Activated CD4-positive, alpha-beta memory T cell treated with anti-CD3 and anti-CD28 coated beads for 36 hours (primary cell): ENCODE measurements at places on chromosomes 6 and 20.
A peak's percentile ranks its signal among the peaks of the same experiment; 100 is the strongest.

DNA sequence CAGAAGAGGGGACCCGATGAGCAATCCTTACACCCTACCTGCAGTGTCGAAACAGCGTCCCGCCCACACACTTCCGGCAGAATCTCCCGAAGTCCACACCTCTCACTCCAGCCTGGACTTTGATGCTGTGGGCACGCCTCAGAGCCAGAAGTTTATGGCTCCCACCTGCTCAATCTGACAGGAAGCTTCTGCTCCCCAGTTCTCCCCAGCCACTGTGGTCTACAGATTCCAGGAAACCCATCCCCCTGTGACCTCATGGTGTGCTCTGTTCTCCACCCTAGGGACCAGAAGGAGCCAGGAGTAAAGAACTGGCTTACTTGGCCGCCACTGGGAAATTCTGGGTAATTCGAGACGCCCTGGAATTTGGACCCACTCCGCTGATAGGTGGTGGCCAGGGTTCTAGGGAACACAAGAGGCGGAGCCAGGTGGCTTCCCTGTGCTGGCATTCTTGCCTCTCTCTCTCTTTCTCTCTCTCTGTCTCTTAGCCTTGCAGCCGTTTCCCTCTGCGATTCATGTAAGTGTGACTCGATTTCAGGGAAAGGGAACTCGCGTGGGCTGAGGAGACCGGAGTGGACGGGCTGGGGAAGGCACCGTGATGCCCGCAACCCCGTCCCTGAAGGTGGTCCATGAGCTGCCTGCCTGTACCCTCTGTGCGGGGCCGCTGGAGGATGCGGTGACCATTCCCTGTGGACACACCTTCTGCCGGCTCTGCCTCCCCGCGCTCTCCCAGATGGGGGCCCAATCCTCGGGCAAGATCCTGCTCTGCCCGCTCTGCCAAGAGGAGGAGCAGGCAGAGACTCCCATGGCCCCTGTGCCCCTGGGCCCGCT, at the start of gene TRIM15:
Gene TRIM15 (plus strand): TSS at position 457 of the 828 bp plus-strand sequence. CDS start 139 bp downstream, at position 596.
- peak; percentile 87 for DNase-seq

DNA sequence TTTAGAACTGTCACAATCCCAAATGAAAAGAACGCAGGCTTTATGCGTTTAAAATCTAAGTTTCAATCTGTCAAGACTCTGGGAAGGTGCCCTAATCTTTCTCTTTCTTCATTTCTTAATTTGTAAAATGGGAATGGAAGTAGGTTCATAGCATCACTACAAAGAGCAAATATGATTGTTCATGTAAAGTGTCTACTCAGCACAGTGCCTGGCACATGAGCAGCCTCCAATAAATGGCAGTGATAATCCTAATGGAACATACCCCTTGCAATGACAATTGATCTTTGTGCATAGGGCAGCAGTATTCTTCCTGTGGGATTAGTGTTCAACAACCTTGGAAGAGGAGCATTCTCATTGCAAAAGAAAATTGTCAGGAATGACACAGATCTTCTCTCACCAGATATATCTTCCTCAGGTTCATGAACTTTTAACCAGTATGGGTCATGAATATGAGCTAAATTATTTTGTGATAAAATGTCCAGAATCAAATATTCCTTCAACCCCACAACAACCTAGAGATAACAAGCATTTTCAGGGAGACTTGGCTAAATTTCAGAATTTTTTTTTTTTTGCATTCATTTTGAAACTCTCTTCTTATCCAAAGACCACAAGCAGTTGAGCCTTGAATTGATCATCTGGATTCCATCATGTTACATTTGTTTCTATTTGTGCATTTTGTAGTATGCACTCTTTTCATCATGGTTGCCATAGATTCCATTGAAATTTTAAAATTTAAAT, 149.1 kb downstream of the TBX18 start:
- no peak for DNase-seq

DNA sequence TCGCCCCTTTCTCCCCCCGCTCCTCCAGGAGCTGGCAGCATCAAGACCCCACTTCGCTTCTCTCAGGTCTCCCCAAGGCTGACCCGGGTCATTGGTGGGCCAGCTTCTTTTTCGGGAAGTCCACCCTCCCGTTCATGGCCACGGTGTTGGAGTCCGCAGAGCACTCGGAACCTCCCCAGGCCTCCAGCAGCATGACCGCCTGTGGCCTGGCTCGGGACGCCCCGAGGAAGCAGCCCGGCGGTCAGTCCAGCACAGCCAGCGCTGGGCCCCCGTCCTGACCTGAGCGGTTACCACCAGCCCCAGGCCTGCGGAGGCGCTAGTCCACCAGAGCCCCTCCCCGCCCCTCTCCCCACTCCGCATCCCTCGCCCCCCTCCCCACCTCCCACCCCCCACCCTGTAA, 1.0 kb downstream of the PPDPF start:
- DNase-seq: no peak

DNA sequence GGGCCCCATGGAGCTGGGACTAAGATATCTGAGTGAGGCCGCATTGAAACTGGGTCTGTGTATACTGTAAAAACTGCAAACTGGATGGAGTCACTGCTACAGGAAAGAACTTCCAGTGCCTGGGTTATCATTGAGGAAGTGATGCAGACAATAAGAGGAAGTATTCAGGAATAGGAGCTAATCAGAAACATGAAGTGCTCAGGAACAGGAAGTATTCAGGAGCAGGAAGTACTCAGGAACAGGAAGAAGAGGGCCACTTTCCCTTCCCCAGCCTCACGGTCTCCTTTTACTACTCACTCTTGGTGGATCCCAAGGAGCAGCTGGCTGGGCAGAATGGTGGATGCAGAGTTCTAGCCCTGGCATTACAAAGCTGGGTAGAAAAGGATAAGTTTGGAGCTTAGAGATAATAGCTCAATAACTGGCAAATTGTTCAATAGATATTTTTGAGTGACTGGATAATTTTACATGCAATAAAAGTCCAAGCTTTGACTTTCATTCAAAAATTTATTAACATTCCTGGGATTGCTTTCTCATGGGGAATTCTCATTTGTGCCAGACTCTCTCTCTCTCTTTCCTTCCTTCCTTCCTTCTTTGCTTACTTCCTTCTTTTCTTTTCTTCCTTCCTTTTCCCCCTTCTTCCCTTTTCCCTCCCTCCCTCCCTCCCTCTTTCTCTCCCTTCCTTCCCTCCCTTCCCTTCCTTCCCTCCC, 82.2 kb upstream of the PAX1 start:
- no peak for DNase-seq

GRCh38 chr6:90403489-90404381, 107.1 kb upstream of the BACH2 start:
- DNase-seq: no peak

DNA sequence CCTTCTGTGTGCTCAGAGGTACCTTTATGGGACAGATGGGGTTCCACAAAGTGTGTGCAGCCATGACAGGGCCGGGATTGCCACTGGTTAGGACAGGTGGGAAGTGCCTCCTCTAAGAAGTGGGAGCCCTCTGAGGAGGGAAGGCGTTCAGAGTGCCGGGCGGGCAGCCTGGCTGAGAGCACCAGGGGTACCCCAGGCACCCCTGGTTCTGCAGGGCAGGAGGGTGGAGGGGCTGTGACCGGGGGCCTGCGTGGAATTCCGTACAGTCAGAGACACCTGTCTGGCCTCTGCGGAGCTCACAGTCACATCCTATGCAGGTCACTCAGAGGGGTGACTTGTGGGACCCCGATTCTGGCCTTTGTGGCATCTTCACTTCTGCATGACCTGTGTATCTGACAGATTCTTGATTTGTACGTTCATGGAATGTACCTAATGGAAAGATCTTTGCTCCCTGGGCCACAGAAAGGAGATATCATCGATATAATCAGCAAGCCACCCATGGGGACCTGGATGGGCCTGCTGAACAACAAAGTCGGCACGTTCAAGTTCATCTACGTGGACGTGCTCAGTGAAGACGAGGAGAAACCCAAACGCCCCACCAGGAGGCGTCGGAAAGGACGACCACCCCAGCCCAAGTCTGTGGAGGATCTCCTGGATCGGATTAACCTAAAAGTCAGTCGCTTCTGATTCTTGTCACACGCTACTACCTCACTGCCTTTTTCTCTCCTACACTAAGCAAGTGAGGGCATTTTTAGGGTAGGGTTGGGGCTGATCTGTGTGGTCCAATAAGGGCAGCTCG, 190.9 kb downstream of the SASH1 start:
- no peak for DNase-seq

DNA sequence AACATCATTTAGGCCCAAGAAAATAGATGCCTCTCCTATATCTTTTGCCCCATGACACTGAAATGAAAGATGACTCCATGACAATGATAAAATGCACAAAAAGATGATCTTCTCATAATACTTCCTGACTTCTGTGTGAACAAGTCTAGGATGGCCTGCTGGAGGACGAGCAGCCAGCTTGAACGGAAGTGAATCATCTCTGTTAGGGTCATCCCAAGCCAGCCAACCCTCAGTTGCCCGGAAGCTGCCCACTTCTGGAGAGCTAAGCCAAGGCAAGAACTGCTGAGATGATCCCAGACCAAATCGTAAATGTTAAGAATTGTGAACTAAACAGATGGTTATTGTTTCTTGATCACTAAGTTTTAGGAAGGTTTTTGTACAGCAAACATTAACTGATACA, 249.7 kb upstream of the HS3ST5 start:
- DNase-seq: no peak

DNA sequence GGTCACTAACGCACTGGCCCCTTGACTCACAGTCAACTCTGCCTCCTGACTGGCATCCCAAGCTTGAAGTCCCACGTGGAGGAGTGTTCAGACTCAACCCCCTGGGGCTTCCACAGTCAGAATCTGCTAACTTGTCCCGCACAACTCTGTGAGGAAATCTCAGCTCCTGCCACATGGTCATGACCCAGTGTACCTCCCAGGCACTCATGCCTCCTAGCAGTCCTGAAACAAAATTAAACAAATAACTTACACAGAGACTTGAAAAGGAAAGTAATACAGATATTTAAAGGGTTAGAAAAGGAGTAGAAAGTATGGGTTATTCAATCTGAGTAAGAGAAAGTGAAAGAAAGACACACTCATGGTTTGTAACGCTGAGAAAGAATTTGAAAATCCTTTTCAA, 134.9 kb downstream of the GMDS start:
- DNase-seq: peak; percentile 29

DNA sequence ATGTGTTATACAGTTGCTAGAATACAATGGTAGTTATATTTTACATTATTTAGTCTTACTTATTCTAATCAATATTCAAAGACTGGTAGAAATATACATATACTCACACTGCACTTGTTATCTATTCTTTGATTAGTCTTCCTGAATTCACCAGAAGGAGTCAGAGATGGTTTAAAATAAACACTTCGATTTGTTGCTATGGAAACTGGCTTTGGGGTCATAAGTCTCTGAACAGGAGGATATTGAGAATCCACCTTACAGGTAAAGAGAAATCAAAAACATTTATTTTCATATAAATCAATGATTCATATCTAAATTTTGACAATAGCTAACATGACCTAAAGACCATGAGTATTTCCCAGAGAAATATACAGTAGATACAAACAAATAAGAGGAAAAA, 41.6 kb downstream of the NUP153 start:
- no peak for DNase-seq

GRCh38 chr6:13164291-13164690, 164.0 kb downstream of the TBC1D7 start:
- DNase-seq: no peak

- peak; percentile 80 for DNase-seq
Observed at GRCh38 chr20:60057123-60057865, 99.1 kb downstream of the CDH26 start.

DNA sequence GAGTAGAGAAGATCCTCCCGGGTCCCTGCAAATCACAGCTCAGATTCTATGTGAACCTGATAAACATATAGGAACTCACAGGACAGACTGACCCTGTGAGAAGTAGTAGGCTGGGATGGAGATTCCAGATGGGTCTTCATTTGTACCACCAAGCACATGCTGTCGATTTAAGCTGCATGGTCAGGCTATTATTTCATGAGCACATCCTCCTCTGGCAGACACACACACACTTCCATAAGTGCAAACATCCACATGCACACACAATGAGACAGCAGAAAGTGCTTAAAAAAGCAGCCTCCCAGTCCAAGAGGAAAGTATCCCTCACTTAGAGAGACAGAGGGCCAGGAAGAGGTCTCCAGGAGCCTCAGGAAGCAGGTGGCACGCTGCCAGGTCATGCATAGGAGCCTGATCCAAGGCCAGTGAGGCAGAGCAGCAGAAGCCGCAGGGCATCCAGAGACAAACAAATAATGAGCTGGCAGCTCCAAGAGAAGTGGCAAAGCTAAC, 131.8 kb downstream of the UNC5CL start:
- DNase-seq: no peak

DNA sequence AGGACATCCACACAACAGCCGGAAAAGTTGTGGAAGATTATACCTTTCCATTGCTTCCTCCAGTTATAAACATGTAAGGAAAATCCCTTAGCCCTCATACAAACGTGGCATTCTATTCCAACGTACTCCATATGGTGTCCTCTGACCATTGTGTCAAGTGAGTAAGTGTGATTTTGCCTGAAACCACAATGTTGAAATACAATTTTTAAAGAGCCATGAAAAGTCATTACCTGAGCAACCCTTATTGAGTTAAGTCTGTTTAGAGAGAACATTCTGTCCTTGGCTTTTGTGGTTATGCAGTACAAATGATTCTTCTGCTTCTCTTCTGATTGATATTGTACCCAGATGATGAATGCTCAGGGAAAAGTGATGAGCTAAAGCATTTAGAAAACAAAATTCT, 530.1 kb downstream of the HAO1 start:
- no peak for DNase-seq

DNA sequence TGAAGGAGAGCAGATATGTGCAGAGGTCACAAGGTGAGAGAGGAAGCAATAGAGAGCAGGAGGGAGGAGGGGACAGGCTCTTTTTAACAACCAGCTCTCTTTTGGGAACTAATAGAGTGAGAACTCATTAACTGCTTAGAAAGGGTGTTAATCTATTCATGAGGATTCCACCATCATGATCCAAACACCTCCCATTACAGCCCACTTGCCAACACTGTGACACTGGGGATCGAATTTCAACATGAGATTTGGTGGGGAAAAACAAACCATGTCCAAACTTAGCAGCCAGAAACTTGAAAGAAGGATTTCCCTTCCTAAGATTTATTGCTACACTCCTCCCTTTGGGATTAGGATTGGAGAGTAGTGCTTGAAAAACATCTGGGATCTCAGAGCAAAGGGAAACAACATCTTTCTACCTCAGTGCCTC, 135.5 kb upstream of the PLCB4 start:
- no peak for DNase-seq

- DNase-seq: no peak
Observed at GRCh38 chr6:70700922-70701876, 33.5 kb downstream of the SMAP1 start.

DNA sequence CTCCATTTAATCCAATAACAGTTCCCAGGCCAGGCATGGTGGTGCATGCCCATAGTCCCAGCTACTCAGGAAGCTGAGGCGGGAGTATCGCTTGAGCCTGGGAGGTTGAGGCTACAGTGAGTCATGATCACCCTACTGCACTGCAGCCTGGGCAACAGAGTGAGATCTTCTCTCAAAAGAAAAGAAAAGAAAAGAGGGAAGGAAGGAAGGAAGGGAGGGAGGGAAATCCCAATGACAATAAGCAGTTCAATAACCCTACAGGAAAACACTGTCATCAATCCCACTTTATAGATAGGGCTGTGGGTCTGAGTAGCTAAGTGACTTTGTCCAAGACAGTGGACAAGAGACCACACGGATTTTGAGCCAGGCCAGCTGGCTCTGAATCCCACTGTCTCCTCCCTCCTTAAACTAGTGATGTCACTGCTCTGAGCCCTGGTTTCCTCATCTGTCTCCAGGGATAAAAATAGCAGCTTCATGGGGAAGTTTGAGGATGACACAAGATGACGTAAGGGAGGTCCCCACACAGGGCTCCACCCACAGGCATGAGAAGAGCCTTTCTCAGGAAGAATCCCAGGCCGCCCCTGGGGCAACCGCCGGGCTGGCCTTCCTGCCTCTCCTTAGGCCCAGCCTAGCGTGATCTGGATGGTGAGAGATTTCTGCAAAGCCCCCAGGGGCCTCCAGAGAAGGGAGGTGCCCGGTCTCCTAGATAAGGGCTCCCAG, 7.2 kb upstream of the TRIB3 start:
- peak; percentile 24 for DNase-seq
